ENCODE measurements at places on chromosomes 5 and 9.

- DNase-seq, result no peak
Observed at GRCh38 chr5:9103290-9103689, 442.6 kb downstream of the SEMA5A start.

DNA sequence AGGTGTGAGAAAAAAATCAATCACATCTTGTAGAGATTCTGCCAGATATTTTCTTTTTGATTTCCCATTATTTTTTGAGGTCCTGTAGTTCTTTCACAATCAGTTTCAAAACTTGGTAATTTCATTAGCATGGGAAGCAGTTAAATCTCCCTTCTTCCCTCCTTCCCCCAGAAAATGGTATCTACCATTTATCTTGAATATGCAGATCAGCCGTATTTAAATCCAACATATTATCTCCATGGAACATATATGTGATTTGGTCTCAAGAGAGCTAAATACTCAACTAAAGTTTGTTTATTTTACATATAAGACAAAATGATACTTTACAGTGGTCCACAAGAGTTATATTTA, 1034.8 kb downstream of the CDH12 start:
- DNase-seq, result no peak

GRCh38 chr5:129170050-129170449, 75.5 kb downstream of the ISOC1 start:
- DNase-seq, result no peak

GRCh38 chr5:149413477-149414210, 34.6 kb upstream of the IL17B start:
- no peak for DNase-seq

DNA sequence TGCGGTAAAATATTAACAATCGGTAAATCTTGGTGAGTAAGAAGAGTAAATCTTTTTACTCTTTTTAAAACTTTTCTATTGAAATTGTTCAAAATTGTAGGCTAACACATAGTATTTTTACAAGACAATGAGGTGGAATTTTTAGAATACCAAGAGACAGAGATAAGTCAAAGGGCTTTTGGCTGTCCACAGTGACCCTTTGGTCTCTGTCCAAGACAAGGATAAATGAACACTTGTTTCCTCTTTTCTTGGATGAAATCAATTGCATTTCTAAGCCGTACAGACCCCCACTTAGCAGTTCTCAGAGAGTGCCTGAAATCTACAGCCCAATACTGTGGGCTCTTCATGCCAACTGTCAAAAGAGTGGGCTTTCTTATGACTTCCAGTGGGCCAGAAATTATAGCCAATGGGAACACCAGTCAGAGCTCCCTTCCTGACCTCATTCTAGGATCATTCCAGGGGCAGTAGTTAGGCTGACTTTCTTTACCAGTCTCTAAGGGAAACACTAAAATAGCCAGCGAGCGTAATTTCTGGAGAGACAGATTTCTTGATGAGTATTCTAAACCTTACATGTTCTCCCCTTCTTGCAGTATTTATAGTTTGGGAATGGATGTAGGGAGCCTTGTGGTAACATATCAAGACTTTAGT, 74.1 kb downstream of the GALNT10 start:
- no peak for DNase-seq

- DNase-seq, result no peak
Observed at GRCh38 chr5:138065102-138065501, 18.7 kb upstream of the WNT8A start.

GRCh38 chr5:54109626-54110330, 200.6 kb downstream of the ARL15 start:
- DNase-seq, result no peak

DNA sequence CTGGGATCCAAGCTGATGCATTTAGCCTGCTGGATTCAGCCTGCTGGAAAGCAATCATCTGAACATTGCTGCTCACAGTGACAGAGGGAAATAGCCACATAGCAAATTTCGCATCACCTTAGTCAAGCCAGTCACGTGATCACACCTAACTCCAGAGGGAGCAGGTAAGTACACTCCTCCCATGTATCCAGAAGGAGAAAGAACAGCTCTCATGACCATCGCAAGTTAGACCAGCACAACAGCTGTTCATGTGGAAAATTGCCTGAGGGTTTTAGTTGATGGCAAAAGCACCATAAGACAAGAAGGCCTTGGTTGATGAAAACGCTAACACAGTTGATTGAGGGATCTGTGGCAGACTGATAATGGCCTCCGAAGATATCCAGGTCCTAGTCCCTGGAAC, 34.2 kb upstream of the MYO10 start:
- DNase-seq, result no peak

DNA sequence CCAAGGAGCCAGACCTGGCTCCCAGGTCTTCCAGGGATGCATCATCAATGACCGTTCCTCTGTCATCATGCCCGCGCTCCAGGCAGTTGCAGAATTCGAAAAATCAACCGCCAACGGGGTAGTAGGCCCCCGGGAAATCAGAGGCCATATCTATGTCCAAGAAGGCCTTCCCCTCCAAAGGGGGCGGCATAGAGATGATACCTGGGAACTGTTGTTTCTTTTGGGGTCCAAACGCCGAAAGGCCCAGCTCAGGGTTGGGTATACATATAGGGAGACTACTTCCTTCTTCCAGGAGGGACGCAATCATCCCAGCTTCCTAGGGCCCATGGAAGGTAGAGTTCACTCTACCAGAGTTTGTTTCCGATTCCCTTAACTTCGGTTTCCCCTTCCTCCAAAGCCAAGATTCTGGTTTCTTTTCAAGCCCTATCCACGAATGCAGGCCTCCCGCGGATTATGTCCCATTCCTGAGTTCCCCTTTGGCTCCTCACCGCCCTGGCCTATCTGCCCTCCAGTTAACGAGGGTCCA, 754 bp downstream of the DCAF12 start:
- DNase-seq, result no peak

GRCh38 chr9:4141296-4141695, 158.6 kb downstream of the GLIS3 start:
- no peak for DNase-seq

DNA sequence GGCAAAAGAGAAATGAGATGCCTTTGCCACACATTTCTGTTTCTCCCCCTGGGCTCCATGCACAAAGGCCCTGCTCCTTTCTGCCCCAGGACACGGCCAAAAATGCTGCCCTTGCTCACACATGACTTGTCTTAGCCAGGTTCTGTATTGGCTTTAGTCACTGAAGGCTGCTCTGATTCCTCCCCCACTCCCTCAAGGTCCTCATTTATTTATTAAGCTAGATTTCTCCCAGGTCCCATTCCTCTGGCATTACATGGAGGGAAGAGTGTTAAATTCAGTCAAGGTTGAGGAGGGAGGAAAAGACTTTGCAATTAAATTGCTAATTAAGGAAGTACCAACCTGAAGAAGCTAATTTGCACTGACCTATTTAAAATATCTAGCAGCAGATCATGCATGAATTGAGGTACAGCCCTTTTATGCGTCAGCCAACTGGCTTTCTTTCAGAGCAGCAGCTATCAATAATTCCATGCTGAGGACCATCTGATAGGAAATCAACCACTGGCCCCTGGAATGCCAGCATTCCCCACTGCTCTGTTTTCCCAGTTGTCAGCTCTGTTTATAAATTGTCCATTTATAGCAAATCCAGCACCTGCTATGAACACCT, 81.2 kb upstream of the MAP3K1 start:
- no peak for DNase-seq

- no peak for DNase-seq
Observed at GRCh38 chr5:83095957-83096539, 18.7 kb downstream of the XRCC4 start.

GRCh38 chr5:61409568-61409967, 77.5 kb downstream of the ZSWIM6 start:
- DNase-seq, result no peak

DNA sequence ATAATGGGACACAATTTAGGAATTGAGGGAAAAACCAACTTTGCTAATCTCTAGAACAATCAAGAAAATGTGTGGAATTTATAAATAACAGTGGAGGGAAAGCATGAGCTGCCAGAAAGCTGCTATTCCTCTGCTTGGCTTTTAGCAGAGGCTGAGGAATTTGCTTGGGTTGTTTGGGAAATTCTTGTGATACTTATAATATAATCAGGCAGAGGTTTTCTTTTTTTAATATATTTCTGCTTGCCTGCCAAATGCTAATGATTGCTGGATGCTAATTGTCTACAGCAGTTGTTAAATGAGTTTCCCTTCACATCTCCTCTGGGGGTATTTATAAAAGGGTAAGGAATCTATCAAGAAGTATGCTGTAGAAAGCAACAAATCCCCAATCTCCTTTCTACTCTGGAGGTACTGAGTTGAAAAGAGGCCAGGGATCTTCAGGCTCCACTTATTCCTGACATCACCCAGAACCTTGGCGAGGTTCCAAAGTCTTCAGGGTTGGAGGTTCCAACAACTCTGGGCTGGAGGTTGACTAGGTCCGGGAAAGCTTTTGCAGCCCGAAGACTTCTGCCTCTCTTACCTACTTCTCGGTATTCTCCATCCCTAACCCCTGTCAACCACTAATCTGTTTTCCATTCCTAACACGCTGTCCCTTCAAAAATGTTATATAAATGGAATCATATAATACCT, 60.4 kb upstream of the TMED7 start:
- DNase-seq, result no peak

DNA sequence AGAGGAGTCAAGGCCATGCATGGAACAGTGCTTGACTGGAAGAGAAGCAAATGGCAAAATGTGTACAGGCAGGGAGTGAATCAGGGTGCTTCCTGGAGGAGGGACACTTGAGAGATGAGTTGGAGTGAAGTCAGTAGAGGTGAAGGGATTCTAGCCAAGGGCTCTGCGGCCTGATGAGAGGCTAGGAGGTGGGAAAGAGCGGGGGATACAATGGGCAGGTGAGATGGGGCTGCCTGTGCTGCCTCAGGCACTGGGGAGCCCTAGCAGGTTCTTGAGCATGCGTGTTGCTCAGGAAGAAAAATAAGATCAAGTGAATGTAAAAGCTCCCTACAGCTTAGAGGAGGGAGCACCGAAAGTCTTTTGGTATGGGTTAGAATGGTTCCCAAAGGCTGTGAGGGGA, 22.3 kb downstream of the ERGIC1 start:
- DNase-seq, result no peak

GRCh38 chr5:149656576-149657182, 73.4 kb upstream of the PPARGC1B start:
- DNase-seq, result peak; percentile 9

DNA sequence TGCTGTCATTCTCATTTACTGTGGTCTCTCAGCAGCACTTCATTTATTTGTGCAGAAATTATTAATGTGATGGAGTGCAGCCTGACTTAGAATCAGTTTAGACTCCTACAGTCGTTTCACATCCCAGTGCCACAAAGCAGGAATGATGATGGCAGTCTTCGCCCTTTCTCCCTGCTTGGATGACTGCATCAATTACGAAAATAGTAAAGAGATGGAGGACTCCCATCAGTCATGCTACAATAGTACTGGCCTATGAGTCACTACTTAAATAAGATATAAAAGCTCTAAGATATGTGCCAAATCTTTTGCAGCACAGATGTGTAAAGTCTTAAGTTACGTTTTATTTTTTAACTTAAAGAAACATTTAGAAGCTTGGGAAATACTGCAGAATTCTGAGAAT, 263.9 kb downstream of the CHSY3 start:
- DNase-seq, result no peak

DNA sequence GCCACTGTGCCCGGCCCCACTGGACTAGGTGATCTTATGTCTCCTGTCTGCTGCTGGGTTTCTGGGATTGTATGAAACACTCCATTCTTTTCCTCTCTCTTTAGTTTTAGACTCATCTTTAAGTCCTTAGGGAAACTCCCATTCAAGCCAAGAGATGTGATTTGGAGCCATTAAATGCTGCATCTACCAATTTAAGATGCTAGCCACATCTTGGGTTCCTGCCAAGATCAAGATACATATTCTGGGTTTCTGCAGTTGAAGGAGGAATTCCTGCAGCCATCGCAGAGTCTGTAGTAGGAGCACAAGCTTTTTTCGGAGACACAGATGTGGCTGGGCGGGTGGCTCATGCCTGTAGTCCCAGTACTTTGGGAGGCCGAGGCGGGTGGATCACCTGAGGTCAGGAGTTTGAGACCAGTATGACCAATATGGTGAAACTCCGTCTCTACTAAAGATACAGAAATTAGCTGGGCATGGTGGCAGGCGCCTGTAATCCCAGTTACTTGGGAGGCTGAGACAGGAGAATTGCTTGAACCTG, 23.2 kb downstream of the STXBP1 start:
- DNase-seq, result no peak

DNA sequence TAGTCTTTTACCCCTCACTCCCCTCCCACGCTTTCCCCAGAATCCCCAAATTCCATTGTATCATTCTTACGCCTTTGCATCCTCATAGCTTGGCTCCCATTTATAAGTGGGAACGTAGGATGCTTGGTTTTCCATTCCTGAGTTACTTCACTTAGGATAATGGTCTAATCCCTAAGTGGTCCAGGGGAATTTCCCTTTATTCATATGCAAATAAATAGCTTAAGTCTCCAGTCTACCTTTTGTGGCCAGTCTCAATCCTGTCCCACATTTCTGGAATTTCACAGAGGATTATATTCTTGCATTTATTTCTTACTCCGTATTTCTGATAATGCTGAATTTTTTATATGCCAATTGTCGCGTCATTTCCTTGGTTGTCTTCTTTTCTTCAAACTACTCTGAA, 245.6 kb upstream of the DAB2 start:
- no peak for DNase-seq

DNA sequence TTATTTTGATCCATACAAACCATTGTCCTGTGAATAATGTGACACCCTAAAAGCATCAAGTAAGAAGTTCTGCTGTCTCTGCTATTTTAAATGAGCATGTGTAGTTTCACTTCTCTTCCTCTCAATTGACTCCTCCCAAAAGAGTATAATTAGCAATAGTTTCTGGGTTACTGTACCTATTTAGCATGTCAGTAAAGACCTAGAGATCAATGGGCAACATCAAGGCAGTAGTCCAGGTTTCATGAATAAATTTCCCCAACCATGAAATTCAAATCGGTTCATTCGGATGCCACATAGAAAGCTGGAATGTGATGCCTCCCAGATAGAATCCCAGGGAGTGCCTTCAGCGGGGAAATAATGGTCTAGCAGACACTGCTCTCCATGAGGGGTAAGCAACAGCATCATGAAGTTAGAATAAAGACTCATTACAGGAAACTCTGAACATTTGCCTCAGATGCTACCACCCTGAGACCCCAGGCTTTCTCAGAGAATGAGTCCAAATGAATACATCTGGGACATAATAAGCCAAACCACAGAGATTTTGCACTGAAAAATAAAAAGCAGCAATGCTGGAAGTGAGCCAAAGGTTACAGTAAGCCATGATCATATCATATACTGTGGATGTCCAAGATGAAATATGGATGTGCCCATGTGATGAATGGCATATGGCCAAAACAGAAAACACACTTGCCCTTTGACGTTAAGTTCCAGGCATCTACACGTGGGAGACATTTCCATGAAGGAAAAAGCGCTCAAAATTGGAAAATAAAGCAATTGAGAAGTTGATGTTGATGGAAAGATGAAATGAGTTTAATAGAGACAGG, 1107.0 kb upstream of the SEMA6A start:
- no peak for DNase-seq
